Fibroblast of the conjunctiva (primary cell): ENCODE measurements at places on chromosomes 2 and 18.
A peak's percentile ranks its signal among the peaks of the same experiment; 100 is the strongest.

DNA sequence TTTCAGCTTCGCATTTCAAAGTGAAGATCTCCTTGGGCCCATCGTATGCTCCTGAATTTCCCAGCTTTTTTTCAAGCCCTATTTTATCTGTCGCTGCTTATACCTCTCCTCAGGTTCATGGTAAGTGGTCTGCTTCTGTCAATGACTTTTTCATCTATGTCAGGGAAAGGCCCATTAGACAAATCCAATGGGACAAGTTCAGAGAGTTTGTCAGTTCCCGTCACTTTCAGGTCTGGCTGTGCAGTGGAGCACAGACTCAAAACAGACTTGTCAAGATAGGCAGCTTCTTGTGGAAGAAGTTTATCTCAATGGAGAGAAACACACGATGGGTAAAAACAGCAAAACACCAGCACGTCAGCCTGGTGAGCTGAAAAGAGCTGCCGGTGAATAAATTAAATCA, 100.9 kb upstream of the KLF7 start:
- DNase-seq: no peak

GRCh38 chr2:161096336-161096735, 63.9 kb upstream of the TANK start:
- DNase-seq: peak; percentile 28

DNA sequence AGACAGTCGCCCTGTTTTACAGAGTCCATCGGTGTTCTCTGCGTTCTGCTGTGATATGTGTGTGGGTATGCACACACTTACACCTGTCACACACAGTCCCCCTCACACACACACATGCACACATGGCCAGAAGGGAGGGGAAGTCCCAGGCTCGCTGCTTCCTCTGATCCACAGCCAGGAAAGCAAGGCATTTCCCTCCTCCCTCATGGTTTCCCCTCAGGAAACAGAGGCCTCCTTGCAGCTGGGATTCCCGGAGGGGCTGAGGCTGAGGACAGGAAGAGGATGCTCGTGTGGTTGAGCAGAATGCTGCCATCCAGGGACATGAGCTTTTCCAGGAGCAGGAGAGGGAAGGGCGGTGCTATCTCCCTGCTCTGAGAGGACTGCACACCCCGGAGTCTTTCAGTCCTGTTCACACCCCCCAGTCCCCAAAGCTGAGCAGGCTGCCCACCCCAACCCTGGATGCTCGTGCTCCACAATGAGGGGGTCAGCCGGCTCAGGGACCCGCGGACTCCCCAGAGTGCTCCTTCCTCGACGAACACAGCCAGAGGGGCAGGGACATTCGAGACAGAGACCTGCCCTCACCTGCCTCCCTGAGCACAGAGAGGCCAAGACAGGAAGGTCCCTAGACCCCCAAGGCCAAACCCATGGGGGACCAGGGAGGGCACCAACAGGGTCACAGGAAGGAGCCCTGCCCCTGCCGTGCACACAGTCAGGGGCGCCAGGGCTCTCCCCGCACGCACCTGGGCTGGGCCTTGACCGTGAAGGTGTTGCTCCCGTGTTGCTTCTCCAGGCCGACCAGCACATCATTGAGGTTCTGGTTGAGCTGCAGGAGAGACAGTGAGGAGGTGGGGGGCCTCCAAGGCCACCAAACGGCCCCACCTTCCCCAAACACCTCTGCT, 45.3 kb downstream of the BIN1 start:
- DNase-seq: no peak

DNA sequence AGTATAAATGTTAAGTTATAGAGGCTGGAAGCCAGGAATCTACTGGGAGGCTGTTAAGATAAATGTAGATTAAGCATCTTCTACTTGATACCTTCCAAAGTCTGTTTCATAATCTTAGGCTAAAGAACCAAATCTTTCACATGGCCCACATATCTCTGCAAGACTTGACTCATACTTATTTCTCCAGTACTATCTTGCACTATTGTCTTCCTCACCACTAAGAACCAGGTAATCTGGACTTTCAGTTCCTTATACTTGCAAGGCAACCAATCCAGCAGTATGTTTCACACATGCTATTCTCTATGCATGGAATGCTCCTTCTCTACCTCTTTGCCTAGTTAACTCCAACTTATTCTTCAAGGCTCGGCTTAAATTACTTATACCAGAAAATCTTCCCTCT, 62.2 kb downstream of the RBMS1 start:
- DNase-seq: no peak

DNA sequence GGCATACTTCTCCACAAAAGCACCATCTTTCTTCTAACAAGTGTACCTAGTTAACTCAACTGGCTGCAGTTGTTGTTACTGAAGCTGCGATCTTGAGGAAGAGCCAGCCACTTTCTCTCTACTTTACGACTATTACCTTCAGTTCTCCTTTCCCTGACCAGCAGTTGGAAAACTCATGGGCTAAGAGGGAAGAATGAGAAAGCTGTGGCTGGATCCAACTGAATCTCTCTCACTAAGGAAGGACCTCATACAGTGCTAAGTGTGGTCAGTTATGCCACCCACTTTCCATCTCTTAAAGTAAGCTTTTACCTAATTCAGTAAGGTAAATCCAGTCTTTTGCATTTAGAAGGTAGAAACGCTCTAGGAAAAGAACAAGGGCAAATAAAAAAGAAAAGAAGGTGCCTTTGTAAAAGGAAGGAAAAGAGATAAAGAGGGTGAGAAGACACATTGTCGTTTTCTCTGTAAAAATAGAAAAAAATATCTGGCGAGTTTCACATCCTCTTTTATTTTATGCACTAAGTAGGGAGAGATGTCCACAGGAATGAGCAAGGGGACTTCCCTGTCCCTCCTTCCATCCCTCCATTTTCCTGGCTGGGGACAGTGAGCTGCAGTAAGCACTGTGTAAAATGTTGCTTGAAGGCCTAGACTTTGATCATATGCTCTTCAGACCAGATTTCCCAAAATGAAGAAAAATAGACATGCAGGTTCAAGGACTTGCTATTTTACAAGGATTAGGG, 73.4 kb downstream of the PLEKHM3 start:
- no peak for DNase-seq

GRCh38 chr18:31120594-31120993, 18.4 kb upstream of the DSC2 start:
- no peak for DNase-seq

GRCh38 chr2:26681656-26682055, 10.9 kb upstream of the KCNK3 start:
- no peak for DNase-seq

DNA sequence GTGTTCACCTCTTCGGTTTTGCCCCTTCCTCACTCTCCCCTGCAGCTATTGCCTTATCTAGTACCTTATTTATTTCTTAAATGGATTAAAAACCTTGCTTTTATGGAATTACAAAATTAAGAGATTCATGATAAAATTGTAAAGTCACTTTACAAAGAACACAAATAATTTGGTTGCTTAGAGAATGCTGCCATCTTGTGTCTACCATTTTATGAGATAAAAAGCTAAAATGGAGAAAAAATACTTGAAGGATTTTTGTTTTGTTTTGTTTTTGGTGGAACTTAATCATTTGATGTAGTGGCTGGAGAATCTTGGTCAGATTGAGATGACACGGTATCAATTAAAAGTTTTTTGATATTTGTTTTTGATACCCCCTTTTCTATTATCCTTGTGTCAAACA, 69.6 kb downstream of the R3HDM1 start:
- no peak for DNase-seq

- no peak for DNase-seq
These were observed 16.2 kb upstream of the CXCR4 start for GRCh38 chr2:136134126-136134525.

DNA sequence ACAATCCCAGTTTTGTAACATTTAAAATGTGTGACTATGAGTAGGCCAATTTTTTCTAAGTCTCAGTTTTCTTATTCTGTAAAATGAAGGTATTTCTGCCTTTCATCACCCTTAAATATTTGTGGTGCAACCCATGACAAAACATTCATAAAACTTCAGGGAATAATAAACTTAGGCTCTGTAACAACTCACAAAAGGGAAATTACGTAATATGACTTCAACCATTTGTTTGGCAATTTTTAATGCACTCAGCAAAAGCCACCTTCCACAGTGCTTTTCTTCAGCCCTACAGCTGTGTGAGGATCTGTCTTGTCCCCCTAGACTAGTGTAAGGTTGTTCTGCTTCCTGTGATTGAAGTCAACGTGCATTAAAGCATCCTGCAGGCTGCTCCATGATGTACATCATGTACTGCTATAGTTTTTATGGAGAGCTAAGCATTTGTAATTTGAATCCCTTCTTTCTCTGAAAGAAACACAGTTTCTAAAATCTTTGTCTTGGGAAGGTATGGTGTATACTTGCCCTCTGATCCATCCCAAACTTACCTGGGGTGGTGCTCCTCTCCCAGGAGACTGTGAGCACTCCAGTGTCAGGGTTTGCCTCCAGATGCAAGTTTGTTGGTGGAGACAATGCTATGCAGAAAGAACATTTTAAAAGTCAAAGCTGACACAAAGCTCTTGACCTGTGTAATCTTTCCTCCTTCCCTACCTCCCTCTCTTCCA, 39.1 kb downstream of the FN1 start:
- peak; percentile 28 for DNase-seq

DNA sequence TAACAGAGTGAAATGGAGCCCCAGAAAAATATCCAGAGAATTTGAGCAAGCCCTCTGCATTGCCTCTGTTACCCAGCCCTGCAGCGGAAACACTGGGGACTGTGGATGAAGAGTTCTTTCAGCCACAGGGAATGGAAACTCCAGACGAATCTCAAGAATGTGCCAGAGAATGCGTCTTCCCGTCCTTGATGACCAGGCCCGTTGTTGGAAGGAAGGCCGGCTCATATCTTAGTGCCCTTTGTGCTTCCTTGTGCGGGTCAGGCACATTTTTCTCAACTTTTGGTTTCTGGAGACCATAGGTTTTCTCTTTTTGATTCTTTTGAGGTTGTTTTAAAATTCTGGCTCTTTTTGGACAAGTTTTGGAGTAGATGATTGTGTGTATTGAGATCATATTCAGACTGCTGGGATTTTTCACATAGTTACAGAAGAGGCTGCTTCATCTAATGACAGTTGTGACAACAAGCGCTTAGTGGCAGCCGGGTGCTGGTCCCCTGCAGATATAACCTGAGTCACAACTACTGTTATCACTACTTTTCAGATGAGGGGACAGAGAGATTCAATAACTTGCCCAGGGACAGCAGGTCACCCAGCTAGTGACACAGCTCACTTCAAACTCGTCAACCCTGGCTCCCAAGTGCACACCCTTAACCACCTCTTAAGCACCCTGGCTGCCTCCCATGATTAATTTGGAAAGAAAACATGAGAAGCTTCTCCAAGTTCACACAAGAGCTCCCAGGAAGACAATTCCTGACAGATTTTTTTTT, 15.7 kb downstream of the MAL start:
- no peak for DNase-seq

GRCh38 chr2:223054193-223054781, 2.3 kb downstream of the KCNE4 start:
- no peak for DNase-seq
